Ecto neural progenitor cell (in vitro differentiated cells): ENCODE measurements at places on chromosomes 16 and 17.
A peak's percentile ranks its signal among the peaks of the same experiment; 100 is the strongest.

DNA sequence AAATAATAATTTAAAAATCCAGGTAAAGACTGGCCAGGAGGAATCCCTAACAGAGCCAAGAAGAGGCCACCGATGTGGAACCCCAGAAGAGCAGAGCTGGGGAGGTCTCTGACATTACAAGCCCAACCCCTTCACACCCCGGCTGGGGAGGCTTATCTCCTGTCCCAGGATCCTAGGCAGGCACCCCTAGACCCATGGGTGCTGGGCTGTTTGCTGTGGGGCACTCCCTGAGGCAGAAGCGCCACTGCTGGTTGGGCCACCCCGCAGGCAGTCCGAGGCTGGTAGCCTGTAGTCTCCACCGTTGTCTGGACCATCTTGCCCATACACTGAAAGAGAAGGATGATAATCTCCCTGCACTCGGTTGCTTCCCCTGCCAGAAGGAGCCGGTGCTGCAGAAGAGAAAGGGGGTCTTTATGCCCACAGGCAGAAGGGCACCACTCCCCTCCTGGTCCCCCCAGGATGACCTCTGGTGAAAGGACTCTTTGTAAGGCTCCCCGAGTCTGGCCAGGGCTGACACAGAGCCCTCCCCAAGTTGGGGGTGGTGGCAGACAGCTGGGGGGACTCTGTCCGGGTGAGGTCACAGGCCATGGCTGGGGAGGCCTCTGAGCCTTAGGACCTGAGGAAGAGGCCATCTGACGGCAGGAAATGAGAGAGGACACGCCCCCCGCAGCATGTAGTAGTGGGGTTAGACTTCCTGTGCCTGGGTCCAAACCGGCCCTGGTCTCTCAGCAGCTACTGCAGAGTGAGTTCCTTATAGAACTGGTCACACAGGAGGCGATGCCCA is 34.2 kb downstream of the CFAP20 start:
- DNase-seq: no peak

DNA sequence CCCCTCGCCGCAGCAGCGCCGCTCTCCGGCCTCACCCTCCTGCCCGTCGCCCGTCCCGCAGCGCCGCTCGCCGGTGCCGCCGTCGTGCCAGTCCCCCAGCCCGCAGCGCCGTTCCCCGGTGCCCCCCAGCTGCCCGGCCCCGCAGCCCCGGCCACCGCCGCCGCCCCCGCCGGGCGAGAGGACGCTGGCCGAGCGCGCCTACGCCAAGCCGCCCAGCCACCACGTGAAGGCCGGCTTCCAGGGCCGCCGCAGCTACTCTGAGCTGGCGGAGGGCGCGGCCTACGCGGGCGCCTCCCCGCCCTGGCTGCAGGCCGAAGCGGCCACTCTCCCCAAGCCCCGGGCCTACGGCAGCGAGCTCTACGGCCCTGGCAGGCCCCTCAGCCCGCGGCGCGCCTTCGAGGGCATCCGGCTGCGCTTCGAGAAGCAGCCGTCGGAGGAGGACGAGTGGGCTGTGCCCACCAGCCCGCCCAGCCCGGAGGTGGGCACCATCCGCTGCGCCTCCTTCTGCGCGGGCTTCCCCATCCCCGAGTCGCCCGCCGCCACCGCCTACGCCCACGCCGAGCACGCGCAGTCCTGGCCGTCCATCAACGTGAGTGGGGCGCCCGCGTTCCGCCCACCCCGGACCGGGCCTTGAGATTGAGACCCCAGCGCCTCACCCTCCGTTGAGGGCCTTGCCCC is 15.0 kb downstream of the TBKBP1 start:
- no peak for DNase-seq

DNA sequence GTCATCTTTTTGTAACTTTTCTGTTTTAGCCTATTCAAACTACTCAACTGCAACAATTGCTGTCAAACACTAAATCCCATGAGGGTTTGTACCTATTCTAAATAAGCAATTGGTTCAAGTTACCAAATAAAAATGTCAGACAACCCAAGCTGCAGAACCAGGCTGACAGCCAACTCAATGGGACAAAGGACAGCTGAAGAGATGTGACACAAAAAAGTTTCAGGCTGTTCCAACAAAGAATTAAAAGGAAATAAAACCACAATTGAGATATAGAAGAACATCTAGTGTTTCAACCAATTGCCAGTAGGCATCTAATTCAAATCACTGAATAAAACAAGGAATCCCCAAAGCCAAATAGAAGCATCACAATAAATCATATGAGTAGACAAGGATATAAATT is 49.3 kb downstream of the GRB7 start:
- DNase-seq: no peak

DNA sequence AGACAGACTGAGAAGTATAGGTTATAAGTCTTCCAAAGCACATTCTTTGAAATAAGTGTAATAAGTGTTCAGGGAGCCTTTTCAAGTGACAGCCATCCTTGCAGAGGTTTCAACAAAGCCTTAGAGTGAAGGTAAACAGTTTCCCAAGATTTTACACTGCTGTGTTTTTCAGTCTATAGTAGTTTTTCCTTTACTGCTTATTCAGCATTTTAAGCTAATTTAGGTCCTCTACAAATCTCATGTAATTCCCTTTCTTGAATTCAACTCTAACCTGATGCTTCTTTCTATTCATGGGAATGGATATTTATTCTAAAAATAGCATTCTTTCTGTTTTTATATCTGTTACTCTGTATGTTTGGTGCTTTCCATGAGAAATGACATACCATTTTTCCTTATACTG is 211.3 kb downstream of the PHKB start:
- no peak for DNase-seq

DNA sequence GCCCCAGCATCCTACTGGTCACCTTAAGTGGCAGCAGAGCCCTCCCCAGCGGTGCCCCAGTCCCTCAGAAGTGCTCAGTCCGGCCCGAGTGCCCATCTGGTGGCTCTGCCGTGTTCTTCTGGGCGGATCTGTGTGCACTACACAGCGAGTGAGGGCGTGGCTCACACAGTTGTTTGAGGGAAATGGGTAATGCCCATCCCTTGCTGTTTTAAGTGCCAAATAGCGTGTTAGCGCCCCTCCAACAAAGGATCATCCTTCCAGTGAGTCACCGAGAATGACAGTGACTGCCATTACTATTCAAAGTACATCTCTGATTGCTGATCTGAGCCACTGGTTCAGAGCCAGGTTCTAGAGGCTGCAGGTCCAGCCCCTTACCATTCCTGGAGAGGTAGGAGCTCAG is 152.0 kb downstream of the LGALS9B start:
- peak; percentile 32 for DNase-seq

GRCh38 chr16:5490499-5490898 is 392.9 kb upstream of the EEF2KMT start:
- DNase-seq: peak; percentile 82

DNA sequence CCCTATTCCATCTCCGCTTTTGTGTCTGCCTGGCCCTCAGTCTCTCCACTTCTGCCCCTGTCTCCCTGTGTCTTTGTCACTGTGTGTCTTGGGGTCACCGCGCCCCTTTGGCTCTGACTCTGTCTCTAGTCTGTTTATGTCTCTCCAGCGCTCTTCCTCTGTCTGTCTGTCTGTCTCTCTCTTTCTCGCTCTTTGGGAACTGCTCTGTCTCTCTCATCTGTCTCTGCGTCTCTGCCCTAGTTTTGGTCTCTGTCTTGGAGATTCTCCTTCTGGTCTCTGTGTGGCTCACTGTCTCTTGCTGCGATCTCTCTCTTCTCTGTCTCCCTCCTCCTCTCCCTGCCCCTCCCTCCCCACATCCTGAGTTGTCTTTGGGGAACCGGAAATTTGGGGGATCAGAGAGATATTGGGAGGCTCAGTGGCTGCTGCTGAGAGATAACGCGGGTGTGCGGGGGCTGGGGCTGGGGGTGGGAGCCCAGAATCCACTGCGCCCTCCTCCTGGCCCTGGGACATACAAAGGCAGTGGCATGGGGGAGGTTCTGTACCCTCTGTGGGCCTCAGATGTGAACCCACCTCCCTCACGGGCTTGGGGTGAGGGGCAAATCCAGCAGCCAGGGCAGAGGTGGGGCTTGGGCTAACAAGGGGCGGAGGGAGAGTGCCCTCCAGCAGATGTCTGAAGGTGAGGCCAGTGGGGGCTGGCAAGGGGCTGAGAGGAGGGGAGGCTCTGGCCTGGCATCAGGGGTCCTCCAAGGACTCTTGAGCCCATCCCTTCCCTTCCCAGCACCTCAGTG is 24.4 kb downstream of the LAT start:
- no peak for DNase-seq

DNA sequence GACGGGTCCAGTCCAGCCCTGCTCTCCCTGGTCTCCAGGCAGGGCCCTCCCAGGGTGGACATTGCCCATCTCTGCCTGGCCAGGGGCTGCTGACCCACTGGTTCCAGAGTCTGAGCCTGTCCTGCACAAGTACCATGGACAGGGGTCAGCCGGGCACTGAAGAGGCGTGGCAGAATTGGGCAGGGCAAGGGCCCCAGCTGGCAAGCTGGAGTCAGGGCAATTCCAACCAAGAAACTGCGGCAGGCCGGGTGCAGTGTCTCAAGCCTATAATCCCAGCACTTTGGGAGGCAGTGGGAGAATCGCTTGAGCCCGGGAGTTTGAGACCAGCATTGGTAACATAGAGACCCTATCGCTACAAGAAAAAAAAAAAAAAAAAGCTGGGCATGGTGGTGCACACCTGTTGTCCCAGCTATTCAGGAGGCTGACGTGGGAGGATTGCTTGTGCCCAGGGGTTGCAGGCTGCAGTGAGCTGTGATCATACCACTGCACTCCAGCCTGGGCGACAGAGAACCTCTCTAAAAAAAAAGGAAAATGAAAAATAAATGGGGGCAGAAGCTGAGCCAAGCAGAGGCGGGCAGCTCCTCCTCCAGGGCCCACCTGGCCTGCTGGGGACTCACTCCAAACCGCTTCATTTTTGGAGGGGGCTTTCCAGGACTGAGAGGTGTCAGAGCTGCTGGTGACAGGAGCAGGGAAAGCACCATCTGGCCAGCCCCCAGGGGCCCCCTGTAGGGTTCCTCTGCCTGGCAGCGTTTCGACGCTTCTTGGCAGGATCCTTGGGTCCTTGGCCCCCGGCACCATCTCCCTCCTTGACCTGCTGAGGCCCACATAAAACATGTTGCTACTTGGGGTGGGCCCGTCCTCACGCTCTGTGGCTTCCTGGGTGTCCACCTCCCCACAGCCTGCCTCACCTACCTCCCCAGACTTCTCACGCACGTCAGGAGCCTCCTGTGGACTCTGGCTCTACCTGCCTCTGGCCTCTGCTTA is 2.9 kb upstream of the MAFG start:
- no peak for DNase-seq

DNA sequence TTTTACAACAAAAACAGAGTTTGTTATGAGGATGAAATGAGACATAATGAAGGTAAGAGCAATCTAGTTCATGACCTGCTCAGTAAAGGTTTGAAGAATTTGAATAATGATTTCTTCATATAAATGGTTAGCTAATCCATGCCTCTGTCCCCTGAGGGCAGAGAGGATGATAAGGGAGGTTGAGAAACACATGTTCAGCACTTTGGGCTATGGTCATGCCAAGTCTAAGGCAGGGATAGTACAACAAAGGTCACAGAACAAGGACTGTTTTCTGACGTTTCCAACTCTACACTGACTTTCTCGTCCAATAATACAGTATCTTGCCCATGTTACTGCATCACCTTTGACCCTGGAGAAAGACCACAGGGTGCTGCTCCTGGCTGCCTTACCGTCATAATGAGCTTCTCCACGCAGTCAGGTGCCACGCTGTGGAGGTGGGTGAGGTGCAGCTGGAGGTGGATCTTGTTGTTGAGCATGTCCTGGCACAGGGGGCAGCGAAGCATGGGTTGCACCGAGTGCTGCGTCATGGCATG is 236.7 kb downstream of the ZFHX3 start:
- DNase-seq: no peak

DNA sequence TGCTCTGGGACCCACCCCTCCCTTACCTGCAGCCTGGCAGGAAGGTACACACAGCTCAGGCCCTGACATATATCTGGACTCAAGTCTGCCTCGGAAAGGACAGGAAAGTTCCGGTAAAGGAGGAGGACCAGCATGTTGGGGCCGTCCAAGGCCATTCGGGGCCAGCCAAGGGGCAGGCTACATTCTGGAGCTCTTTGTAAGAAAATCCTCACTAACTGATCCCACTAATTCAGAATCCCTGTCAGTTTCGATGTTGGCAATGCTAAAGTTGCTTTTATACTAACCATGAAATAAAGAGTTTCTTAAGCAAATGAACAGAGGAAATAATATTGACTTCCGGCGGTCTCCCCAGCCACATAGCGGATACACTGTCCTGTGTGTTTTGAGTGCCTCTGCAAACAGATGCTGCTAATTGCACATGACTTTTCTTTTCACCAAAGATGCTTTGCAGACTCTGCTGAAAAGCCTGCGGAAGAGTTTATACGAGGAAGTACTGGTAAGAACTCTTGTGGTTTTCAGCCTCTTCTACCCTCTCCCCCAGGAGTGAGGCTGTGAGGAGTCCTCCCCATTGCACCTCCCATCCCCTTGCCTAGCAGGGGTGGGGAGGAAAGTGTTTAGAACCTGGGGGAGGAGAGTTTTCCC is 54.8 kb downstream of the PLXDC1 start:
- no peak for DNase-seq

- DNase-seq: no peak
These were observed 195.2 kb downstream of the AXIN2 start for GRCh38 chr17:65366102-65366844.

DNA sequence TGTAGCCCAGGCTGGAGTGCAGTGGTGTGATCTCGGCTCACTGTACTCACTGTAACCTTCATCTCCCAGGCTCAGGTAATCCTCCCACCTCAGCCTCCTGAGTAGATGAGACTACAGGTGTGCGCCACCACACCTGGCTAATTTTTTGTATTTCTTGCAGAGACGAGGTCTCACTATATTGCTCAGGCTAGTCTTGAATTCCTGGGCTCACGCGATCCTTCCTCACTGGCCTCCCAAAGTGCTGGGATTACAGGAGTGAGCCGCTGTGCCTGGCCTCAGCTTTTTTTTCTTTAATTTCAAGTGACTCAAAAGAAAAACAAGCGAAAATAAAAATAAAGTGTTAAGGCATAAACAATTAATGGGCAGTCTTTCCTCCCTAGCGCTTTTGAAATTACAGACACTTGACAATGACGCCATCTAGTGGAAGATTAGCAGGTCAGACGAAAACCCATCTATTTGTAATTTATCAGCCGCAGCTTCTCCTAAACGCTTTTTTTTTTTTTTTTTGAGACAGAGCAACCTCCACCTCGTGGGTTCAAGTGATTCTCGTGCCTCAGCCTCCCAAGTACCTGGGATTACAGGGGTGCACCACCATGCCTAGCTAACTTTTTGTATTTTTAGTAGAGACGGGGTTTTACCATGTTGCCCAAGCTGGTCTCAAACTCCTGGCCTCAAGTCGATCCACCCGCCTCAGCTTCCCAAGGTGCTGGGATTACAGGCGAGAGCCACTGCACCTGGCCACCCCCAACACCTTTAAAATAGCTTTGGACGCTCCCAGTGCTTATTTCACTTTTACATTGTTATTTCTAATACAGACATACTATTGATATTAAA is 28.1 kb upstream of the PECAM1 start:
- DNase-seq: no peak

- no peak for DNase-seq
These were observed 37.3 kb downstream of the SMARCE1 start for GRCh38 chr17:40610359-40610758.

GRCh38 chr17:68790931-68791330 is 164.3 kb downstream of the ABCA8 start:
- no peak for DNase-seq
